ENCODE measurements at places on chromosomes 1 and 21.

DNA sequence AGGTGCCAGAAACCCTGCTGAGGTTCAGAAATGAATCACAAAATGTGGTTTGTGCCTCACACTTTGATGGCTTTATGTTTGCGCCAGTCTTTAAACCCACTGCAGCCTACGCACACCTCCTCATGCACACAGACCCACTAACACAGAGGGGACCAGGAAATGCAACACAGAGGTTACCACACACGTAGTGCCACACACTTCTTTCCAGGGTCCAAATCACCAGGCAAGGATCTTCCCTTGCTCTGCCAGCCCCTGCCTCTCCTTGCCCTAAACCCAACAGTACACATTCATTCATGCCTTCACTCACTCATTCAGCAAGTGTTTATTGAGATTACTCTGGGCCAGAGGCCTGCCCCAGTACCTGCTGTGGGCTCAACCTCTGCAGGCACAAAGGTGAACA is 17.5 kb downstream of the MAB21L3 start:
- DNase-seq = no peak

- DNase-seq = no peak
Measured at GRCh38 chr1:26771643-26772321, 16.0 kb upstream of the PIGV start.

- DNase-seq = no peak
Measured at GRCh38 chr1:75548721-75549480, 62.0 kb downstream of the SLC44A5 start.

DNA sequence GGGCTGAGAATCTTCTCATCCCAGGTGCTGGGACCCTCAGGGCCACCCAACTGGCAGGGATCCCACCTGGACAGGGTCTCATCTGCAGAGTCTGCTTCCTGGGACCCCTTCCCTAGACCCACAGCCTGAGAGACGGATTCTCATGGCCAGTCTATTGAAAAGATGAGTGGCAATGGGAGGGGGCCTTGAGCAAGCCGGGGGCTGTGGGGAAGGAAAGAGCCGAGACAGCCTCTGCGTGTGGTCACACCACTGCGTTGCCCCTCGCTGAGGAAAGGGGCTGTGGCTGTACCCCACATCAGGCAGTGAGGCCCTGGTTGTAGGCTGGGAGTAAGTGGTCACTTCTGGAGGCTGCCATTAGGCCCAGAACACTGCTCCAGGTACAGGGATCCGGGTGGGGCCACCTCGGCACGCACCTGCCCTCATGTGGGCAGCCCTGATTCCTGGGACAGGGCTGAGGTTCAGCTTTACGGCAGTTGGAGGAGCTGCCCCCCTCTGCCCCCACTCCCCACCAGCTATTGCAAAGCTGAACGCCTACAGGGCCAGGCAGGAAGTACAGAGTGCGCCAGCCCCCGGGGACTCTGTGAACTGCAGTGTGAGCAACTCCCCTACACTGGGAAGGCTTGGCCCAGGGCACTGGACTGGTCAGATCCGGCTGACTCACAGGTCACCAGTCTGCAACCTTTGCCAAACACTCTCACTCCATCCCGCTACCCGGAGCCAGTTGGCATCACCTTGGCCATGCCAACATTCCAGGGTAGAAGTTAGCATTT is 106.9 kb downstream of the RIPK4 start:
- DNase-seq = no peak

DNA sequence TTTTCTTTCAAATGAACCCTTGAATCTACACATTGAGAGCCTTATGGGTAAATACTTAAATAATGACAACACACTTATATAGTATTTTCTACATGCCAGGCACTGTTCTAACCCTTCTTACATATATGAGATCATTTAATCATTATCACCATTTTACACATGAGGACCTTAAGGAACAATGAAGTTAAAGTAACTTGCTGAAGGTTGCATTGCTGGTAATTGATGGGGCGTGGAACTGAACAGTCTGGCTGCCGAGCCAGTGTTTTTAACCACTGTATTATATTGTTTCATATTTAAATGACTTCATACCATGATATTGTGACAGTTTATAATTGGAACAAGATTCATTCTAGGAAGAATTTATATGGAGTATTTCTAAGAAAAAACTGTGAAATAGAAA is 111.9 kb upstream of the TENT5C start:
- DNase-seq = no peak

DNA sequence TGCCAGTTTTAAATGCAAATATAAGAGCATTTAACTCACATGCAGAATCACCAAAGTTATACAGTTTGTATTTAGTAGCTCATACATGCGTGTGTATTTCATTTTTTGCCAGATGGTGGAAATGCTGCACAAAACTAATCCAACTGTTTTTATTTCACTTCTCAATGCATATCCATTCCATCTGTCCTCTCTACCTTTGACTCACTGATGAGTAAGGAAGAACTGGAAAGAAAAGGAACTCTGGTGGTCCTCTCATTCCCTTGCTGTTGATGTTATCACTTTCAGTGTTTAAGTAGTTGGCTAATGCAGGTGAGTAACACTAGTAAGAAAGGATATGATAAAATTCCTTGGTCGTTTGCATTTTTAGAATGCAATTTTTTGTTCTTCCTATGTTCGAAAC is 5.7 kb upstream of the SLC1A7 start:
- DNase-seq = no peak
